G401 (cell line): ENCODE measurements at places on chromosomes 4 and X. TPM values are rescaled to one million over a fixed set of nuclear protein-coding genes. Genes with fewer than 3 reads are reported as not detected.

The SYTL4 gene
- 0.37 and 0.86 TPM in 2 replicates for total RNA-seq

The POU3F4 gene
- total RNA-seq: not detected in 2 replicates

The CXCL6 gene
- not detected in 2 replicates for total RNA-seq

The ADGRL3 gene
- not detected in 2 replicates for total RNA-seq

The TEX13C gene
- 0.31 TPM in 1 of 2 replicates, not detected in the other for total RNA-seq

The PCDH7 gene
- 0.10 TPM in 1 of 2 replicates, not detected in the other for total RNA-seq

The MTNR1A gene
- total RNA-seq: not detected in 2 replicates

The STOX2 gene
- total RNA-seq: 0.06 TPM in 1 of 2 replicates, not detected in the other
